SHP77 treated with DMSO at 0.1 percent for 48 hours (cell line): ENCODE measurements at places on chromosomes 11 and 22.

DNA sequence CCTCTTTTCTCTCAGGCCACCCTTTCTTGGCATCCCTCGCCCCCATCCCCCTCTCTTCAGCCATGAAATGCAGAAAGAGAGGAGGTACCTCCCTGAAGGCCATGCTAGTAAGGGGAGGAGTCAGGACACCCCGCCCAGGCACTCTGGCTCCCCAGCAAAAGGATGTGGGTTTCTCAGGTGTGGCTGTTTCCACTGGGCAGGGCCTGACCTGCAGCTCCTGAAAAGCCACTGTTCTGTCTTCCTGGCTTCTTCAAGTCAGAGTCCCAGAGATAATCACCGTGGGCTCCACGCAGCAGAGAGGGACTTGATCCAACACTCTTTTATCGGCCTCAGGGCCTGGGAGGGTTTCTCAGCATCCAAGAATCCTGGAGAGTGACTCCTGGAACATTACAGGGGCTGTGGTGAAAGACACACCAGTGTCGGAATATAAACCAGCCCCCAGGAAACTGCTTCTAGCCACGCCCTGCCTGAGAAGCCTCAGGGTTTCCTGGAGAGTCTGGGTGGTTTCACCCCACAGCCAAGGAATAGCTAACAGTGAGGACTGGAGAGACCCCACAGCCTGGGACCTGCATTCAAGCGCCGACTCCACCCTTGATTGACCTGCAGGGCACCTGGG, 45.7 kb upstream of the TSPAN18 start:
- DNase-seq: no peak

- DNase-seq: no peak
Measured at GRCh38 chr11:94751786-94752185, 16.4 kb upstream of the AMOTL1 start.

DNA sequence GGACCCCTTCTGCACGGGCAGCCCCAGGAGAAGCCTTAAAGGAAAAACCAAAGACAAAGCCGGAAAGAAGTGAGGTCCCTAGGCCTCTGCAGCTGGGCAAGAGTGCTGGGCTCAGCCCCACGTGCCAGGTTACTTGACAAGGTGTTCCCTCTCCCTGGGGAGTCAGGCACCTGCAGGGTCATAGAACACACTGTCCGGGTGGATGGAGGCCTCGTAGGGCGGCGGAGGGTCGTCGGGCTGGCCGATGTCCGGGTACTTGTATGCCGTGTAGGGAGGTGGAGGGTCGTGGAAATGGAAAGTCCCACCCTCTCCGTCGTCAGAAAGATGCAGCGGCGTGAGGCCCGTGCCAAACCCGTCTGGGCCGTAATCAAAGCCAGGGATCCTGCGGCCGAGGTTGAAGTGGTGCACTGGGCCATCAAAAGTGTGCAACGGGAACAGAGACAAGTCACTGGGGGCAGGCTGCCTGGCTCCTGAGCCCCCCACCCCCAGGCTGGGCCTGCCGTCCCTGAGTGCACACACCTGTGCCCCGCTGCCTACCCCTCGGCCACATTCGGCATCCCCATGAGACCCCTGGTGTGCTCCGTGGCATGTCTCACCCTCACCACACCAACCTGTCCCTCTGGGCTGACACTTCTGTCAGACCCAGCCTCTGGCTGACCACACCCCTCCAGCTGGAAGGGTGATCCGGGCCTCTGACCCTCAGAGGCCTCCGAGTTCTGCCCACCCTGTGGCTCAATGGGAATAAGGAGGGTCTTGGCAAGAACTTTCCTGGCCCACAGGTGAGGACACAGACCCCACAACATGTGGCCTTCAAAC, 81.1 kb downstream of the DGCR2 start:
- no peak for DNase-seq

- no peak for DNase-seq
Measured at GRCh38 chr11:102497061-102497460, 33.5 kb downstream of the MMP7 start.

- no peak for DNase-seq
Measured at GRCh38 chr11:126702987-126703386, 297.6 kb downstream of the KIRREL3 start.

DNA sequence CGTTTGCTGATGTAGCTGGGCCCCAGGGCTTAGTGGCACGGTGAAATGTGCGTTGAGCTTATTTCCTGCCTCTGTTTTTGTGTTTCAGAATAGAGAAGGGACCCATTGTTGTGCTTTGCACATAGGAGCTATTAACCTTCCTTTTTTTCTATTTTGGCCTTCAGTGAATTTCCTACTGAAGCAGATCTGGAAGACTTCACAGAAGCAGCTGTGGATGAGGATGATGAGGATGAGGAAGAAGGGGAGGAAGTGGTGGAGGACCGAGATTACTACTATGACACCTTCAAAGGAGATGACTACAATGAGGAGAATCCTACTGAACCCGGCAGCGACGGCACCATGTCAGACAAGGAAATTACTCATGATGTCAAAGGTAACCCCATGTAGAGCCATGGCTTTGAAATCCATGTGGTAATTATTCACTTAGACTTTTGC, 37.4 kb upstream of the ST14 start:
- DNase-seq: no peak

DNA sequence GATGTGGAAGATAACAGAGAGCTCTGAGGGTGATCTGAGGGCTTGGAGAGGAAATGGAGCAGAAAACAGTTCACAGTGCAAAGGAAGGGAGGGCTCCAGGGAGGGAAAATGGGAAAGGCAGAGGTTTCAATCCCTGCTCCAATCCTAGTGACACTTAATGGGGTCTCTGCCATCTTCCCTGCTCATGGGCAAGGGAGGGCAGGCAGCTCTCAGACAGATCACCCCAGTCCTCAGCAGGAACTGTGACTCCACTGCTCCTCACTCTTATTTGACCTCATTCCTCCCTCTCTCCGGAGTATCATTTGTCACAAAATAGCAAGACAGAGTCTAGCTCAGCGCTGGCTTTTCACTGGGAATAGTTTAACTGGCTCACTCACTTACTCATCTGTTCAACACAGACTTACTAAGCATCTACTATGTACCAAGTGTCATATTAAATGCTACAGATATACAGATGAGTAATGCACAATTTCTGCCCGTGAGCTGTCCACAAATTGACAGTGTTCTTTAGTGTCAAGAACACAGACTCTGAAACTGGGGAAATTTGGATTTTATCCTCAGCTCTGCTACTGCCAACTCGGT, 817.4 kb downstream of the OPCML start:
- DNase-seq: no peak

DNA sequence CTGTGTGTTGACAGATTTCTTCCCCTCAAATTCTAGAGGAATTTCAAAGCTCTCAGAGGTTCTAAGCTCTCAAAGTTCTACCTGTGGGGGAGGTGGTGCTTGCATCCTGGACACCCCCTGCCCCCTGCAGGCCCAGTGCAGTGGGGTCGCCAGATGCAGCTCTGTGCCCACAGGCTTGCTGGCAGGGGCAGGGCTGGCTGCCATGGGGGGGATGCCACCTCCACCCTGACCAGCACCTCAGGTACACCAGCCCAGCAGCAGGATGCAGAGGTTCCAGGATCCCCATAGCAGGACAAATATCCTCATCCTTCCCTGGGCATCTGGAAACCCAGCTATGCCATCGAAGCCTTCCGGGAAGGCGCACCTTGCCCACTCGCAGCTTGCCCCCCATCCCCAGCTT, 91.1 kb downstream of the BRD1 start:
- DNase-seq: no peak

- DNase-seq: no peak
Measured at GRCh38 chr11:827897-828192, at the start of gene CRACR2B. Gene CRACR2B (plus strand): TSS chr11:827919. CDS start chr11:828608, 689 bp downstream.

DNA sequence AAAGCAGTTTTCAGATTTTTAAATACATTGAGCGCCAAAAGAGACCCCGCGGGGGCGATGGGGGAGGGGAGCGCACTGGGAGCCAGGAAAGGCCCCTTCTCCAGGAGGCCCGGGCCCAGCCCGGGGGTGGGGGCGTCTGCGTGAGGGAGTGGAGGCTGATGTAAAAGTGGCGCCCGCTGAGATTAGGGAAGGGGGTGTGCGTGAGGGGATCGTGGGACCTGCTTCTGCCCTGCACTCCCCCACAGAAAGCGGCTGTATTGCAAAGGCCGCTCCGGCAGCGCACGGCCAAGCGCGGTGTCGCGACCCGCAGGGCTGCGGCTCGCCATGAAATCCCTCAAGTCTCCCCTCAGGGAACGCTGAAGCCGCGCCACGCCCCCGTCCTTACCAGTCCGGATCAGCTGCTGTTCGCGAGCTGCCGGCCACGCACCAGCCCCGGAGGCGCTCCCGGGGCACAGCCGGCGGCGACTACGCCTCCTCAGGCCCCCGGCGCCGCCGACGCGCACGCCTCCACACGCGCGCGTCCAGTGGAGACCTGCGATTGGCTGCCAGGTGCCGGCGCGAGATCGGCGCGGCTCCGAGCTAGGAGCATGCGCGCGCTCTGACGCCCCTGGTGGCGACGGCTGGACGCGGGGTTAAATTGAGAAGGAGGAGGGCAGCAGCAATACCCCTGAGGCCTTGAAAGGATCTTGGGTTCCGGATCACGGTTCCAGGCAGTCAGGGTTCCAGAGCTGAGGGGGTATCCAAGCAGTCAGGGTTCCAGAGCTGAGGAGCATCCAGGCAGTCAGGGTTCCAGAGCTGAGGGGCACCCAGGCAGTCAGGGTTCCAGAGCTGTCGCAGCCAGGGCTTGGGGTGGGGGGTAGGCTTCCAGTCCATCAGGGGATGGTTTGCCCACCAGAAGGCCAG, at the start of gene ZNF280B:
Gene ZNF280B, minus strand, starts transcription at position 469 of the 903 bp plus-strand sequence. CDS start 19,344 bp downstream, outside the sequence.
- DNase-seq: peak; percentile 67

DNA sequence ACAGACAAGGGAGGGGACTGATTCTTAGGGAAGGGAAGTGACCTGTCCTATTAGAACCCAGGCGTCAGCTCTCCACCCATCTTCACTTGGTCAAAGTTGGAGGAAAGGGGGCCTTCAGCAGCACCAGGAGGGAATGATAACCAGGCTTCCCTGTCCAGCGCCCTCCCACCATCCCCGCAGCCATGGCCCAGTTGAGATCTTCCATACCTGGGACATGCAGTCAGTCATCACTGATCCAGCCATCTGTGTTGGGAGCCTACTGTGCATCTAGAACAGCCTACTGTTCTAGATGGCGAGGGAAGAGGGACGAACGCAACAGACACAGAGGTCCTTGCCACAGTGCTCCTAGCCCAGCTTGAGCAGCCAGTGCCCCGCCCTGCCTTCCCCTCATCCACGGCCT, 40.6 kb downstream of the PDGFB start:
- DNase-seq: no peak

- DNase-seq: no peak
Measured at GRCh38 chr22:50443801-50444625, 30.8 kb downstream of the SBF1 start.

DNA sequence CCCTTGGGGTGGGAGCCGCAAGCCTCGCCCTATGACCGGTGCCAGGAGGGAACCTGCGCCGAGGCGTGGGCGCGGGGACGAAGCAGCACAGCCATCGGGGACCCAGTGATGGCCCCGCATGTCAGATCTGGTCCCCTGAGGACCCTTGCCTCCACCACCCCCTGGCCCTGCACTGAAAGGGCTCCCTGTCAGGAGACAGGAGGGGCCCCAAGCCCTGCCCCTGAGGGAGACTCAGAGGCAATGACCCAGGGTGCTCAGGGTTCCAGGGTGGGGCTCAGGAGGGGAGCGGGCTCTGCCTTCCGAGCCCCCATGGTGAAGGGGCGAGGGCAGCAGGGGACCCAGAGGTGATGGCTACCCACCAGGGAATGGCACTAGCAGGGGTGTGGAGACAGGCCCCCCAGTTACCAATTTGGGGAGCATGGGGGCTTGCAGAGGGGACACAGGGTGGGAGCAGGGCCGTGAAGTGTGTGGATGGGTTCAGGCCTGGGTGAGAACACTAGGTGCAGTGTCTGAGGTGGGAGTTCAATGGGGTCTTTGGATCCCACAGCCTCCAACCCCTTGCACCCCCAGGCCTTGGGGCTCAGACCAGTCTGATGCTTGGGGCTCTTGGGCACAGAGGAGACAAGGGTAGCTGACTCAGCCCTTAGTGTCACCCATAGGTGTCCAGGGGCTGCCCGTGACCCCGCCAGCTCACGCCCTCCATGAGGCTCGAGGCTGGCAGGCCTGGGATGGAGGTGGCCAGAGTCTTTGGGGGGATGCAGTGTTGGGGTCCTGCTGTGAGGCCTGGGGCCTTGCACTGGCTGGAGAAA, 499 bp downstream of the LRRC56 start:
- no peak for DNase-seq

GRCh38 chr11:15555161-15555560, 440.4 kb downstream of the INSC start:
- no peak for DNase-seq
